GM04503 (cell line): ENCODE measurements at places on chromosomes 1 and 21.
A peak's percentile ranks its signal among the peaks of the same experiment; 100 is the strongest.

GRCh38 chr1:236545621-236546169, 21.9 kb downstream of the LGALS8 start:
- no peak for DNase-seq

- peak; percentile 93 for DNase-seq
Observed at GRCh38 chr1:169893645-169894423, at the start of gene SCYL3. Gene SCYL3 (minus strand): TSS chr1:169893896. CDS start chr1:169888840, 5,056 bp downstream.

- DNase-seq: no peak
Observed at GRCh38 chr1:103937763-103938357, 188.2 kb downstream of the AMY1C start.

DNA sequence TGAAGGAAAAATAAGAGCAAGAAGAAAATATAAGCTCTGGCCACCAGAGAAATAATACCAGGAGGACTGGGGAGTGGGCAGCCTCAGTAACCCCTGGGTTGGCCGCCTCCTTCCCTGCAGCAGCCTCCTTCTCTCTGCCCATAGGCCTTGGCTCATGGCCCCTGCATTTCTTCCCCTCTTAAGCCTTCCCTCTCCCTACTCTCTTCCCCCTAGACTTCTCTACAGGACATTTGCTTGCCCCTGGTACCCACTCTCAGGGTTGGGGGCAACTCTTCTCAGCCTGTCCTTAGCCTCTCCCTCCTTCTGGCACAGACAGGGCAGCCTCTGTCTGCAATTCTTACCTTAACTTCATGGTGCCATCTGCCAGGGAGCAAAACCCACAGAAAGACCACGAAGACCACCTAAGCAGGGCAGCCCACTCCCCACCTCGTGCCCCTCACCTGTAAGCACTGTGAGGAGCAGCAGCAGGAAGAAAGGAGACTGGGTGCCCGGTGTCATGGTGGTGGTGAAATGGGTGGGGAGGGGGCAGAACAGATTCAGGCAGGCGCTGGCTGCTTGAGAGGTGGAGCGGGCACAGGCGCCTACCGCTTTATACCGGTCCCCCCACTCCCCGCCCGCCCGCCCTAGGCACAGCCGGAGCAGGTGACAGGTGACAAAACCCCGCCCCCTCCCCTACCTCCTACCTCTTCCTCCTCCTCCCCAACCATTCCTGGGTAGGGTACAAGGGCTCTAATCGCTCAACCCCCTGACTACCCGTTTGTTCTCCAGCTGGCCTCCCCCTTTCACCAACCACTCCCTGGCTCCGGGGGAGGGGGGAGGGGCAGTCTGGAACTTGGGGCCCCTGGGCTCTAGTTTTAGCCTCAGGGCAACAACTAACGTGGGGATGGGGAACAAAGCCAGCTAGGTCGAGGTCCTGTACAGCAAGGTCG, 15.1 kb downstream of the THBS3 start:
- DNase-seq: no peak

GRCh38 chr1:58702261-58703141, 2.6 kb upstream of the MYSM1 start:
- no peak for DNase-seq

GRCh38 chr1:117225931-117226330, 15.2 kb upstream of the VTCN1 start:
- DNase-seq: no peak

DNA sequence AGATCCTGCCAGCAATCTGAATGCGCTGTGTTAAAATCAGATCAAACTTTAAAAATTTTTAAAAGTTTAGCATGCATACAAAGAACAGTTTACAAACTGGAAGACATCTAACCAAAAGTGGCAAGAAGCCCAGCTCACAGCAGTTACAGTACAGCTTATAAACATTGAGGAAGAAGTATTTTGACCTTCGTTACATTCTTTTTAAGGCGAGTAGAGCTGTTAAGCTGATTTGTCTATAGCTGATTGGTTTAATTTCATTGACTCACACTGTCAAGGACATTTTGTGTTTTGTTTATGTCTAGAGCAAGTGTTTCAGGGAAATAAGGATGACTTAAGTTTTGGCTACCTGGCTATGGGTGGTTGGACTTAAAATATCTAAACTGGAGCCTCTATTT, 3.0 kb upstream of the PGM1 start:
- DNase-seq: no peak

- DNase-seq: no peak
Observed at GRCh38 chr1:173536223-173536622, 59.1 kb downstream of the PRDX6 start.

GRCh38 chr1:94553323-94553730, 11.8 kb upstream of the F3 start:
- no peak for DNase-seq

GRCh38 chr1:204476563-204476962, 18.0 kb downstream of the PIK3C2B start:
- no peak for DNase-seq

DNA sequence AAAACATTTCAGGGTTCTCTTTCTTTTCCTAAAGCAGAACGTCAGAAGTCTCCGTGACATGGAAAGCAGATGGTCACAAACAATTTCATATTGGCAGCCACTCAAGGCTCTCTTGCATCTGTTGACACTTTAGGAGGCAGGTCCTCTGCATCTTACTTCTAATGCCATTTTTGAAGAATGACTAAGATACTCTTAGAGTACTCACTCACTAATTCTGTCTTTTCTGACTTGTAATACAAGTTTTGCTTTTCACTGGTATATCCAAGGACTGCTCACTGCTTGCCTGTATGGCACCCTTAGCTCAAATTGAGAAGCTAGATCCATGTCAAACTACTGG, 68.3 kb downstream of the PRRX1 start:
- peak; percentile 55 for DNase-seq

DNA sequence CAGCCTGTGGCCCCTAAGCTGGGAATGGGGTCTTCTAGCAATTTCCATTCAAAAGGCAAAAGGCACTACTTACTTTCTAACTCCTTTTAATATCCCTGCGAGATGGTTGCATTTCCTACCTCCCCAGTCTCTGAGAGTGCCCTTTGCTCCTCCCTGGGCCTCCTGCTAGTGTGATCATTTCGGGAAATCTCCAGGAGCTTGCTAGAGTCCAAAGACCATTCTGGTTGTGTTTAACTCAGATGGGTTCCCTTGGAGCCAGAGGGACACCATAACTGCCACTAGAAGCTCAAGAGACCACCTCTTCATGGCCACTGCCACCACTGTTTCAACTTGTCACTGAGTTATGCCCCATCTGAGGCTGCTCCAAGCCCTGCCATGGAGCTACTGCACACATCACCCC, 34.4 kb upstream of the CYP4B1 start:
- no peak for DNase-seq

GRCh38 chr1:30353637-30354036, 369.7 kb downstream of the MATN1 start:
- DNase-seq: no peak

GRCh38 chr1:86860020-86860419, 53.9 kb downstream of the SELENOF start:
- DNase-seq: no peak

DNA sequence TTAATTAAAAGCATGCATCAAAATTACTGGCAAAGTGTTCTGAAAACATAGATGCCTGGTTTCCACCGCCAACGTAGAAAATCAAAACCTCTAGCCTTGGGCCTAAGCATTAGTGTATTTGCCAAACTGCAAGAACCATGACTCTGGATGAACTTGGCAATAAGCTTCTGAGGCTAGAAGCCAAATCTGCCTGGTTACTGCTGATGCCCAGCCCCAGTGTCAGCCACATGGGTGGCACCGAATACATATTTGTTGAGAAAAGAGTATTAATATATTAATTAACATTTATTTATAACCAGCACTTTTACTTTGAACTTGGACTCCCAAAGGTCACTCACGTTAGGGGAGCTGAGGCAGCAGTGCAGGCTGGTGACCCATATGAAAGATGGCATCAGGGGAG, 140.6 kb upstream of the HMGB4 start:
- DNase-seq: no peak

DNA sequence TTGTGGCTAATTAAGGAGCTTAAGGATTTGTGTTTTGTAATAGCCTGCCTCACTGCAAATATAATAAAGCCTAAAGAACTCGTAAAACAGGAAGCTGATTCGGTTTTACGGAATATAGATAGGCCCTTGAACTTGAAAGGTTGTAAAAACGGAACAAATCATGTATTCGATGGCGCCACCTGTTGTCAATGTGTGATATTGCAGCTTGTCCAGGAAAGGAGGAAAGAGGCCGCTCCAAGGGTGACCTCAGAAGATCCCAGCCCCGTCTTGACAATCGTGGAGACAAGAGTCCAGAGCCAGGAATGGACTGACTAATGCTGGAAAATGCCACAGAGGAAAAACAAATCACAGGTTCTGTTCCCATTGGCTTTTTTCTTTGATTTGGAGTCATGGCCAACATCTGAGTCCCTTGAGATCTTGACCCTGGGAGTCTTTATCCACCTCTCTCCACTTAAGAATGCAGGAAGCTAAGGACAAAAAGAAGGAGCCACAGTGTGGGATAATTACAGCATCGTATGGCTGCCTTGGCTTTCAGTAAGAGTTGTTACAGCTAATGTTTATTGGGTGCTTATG, 7.0 kb upstream of the IGSF21 start:
- DNase-seq: peak; percentile 29

DNA sequence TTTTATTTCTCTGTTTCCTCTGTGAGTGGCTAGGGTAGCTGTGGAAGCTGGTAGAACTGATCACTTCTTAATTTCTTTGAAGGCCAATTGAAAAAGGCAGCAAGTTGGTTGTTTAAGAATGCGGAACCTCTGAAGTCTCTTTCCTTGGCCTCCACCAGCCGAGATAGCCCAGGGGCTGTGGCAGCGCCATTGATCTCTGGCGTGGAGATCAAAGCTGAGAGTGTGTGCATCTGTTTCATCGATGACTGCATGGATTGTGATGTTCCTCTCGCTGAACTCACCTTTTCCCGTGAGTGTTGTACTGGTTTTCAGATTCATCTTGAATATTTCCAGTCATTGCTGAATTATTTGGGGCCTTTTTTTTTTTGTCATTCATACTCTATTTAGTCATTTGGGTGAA, 97.7 kb downstream of the VPS13D start:
- no peak for DNase-seq

- no peak for DNase-seq
Observed at GRCh38 chr1:61853583-61853982, 111.3 kb downstream of the PATJ start.

DNA sequence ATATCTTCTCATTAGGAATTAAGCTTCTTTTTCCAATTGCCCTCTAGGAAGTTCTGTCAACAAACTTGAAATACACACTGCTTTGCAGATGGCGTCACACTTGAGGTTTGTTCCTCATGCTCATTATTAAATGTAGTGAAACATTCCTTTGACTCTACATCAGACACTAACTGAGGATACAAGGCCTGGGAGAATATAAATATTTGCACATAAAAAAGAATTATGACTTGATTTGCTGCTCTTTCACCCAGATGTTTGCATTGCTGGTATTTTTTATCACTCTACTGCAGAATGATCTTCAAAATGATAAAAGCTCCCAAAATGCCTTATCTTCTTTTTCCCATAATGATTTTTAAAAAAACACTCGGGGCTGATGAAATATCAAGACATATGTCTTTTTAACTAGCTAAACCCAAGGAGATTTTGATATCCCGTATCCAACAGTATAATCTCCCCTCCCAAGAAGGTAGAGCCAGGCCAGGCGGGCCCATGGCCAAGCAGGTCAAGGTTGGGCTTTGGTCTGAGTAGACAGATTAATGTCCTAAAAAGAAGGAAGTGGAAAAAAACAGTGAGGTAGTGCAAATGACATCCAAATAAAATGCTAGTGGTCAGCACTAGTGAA, 264.6 kb downstream of the HHIPL2 start:
- DNase-seq: peak; percentile 87

GRCh38 chr1:47440599-47441081, 2.8 kb downstream of the FOXD2 start:
- no peak for DNase-seq

- no peak for DNase-seq
Observed at GRCh38 chr1:185734929-185735700, 924 bp downstream of the HMCN1 start.

DNA sequence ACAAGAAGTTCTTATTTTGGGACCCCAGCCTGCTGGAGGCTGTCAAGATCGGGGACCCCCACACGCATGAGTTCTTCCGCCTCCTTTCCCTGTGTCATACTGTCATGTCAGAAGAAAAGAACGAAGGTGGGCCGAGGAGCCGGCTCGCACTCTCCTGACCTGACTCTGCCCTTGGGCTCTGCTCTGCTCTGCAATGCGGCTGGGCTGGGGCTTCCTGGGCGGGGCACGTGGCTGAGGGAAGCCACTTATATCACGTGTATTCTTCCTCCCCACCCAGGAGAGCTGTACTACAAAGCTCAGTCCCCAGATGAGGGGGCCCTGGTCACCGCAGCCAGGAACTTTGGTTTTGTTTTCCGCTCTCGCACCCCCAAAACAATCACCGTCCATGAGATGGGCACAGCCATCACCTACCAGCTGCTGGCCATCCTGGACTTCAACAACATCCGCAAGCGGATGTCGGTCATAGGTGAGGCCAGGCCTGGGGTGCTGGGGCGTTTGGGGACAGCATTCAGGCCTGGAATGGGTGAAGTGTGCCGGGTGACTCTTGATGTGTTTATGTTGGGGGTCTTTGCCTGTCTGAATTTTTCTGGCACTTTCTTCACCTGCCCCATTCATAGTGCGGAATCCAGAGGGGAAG, 17.6 kb downstream of the ATP8B2 start:
- DNase-seq: no peak

GRCh38 chr1:5108740-5109139, 454.3 kb downstream of the AJAP1 start:
- DNase-seq: no peak

- DNase-seq: no peak
Observed at GRCh38 chr1:9292361-9293240, at the start of gene SPSB1. Gene SPSB1 (plus strand): TSS chr1:9292894. CDS start chr1:9355892, 62,998 bp downstream.

DNA sequence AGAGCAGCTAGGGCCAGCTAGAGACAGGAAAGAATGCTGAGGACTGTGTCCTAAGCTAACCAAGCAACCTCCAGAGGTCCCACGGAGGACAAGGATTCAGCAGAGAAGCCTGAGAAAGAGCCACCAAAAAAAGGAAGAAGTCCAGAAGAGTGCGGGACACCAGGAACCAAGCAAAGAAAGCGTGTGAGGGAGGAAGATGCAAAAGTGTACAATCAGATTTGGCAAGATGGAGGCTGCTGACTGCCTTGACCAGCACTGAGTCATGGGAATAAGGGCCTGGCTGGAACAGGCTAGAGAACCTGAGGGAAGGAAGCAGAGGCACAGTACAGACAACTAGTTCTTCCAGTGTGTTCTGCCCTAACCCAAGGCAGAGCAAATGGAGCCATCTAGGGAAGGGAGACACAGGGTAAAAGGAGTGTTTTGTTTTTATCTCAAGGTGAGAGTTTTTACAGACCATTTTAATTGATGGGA, 18.5 kb downstream of the TP53BP2 start:
- no peak for DNase-seq

- DNase-seq: no peak
Observed at GRCh38 chr1:19684677-19685076, 20.0 kb downstream of the HTR6 start.

GRCh38 chr1:232213928-232214327, 416.0 kb downstream of the SIPA1L2 start:
- DNase-seq: no peak

GRCh38 chr1:30478283-30478682, 245.1 kb downstream of the MATN1 start:
- no peak for DNase-seq

GRCh38 chr1:170663404-170664092, 383 bp upstream of the PRRX1 start:
- DNase-seq: no peak
